KG1 (cell line): ENCODE measurements at places on chromosomes 6 and 20.

- no peak for DNase-seq
Measured at GRCh38 chr20:1335961-1336698, 7.2 kb upstream of the SDCBP2 start.

DNA sequence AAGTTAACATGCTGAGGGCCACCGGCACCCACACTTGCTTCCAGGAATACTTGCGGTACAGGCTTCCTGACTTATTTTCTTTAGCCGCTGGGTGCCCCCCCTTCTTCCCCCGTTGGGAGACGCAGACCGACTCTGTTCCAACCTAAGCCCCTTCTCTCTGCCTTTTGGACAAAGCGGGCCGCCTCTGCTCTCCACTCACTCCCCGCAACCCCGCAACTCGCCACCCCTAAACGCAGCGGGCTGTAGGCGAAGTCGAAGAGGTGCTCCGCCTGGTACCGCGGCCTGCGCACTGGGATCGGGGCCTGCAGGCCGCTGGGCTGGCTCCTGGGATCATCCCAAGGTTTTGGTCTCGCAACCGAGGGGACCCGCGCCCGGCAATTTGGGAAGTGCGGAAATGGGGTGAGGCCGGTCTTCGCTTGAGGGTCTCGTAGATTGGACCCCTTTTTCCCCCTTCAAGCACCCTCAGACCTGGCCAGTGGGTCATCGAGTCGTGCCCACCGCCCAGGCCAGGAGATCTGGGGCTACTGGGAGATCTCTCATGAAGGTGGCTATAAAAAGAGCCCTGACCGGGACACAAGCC lies 4.7 kb upstream of the FOXF2 start:
- no peak for DNase-seq

- no peak for DNase-seq
Measured at GRCh38 chr6:90203672-90204071, 93.0 kb downstream of the BACH2 start.

- DNase-seq = no peak
Measured at GRCh38 chr6:155188707-155189496, 74.9 kb upstream of the CLDN20 start.

DNA sequence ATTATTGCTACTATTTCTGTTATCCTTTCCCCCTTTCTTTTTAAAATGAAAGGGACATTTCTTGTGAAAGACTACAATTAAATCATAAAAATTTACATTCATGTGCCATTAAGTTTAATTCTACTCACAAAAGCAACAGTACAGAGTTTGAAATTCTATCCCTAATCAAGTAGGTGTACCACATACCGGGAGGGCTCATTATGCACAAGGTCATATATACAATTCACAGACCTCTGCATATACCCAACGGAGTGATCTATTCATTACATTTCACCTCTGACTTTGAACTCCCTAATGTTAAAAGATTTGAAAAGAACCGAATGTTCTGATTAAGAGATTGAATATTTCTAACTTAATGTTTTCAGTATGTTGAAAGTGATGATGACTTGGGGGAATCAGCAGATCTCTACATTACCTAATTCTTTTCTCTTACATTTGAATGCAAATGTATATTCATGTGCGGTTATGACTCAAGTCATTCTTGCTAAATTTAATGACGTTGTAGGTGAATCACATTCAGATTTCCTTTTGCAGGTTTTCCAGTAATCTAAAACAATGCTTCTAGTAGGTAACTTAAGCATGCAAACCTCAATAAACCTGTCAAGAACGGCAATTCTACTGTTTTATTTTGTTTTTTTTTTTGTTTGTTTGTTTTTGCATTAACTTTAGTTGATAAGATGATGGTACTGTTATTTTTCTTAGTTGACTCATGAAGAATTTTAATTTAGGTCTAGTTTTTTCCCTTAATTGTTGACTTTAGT lies 7.3 kb downstream of the EYA4 start:
- no peak for DNase-seq

DNA sequence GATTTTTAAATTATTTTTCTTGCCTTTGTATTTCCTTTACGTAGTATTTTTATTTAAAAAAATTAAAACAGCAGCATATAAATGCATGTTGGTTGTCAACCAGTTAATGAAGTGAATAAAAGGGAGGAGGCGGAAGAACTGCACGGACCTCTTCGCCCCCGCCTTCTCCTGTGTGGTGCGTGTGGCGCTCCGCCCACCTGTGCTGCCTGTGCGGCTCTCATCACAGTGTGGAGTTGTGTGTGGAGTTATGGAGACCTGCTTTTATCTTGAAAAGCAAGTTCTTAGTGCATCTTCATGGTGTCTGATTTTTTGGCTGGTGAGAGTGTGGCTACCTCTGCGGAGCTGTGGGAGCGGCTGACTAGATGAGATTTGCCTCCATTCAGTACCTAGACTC lies 58.4 kb downstream of the PTPN1 start:
- DNase-seq = no peak

- no peak for DNase-seq
Measured at GRCh38 chr6:135062735-135063134, 8.1 kb upstream of the HBS1L start.

GRCh38 chr20:22555791-22556564 lies 28.4 kb downstream of the FOXA2 start:
- no peak for DNase-seq

GRCh38 chr20:10802236-10802635 lies 128.4 kb upstream of the JAG1 start:
- no peak for DNase-seq

- DNase-seq = no peak
Measured at GRCh38 chr20:53810661-53811355, 217.2 kb upstream of the ZNF217 start.

GRCh38 chr6:125989631-125990030 lies 3.3 kb downstream of the TRMT11 start:
- no peak for DNase-seq

DNA sequence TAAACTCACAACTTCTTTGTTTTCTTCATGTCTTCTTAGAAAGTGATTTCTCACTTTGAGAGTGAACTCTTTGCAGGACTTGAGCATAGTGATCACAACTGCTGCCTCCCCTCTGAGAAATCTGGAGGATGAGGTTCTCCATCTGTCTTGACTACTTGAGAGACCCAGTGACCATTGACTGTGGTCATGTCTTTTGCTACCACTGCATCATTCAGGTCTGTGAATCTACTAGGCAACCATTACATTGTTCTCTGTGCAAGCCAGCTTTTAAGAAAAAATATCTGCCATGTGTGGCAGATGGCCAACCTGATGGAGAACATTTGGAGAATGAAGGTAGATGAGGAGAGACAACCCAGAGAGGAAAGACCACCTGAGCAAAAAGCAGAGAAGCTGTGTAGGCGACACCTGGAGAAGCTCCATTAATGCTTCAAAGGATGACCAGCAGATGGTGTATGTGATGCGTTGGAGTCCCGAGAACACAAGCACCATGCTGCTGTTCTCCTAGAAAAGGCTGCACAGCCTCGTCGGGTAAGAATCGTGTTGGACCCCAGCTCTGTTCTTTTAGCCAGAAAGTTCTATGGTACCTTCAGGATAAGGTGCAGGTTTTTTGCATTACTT lies 25.1 kb upstream of the TRIM26 start:
- DNase-seq = no peak

DNA sequence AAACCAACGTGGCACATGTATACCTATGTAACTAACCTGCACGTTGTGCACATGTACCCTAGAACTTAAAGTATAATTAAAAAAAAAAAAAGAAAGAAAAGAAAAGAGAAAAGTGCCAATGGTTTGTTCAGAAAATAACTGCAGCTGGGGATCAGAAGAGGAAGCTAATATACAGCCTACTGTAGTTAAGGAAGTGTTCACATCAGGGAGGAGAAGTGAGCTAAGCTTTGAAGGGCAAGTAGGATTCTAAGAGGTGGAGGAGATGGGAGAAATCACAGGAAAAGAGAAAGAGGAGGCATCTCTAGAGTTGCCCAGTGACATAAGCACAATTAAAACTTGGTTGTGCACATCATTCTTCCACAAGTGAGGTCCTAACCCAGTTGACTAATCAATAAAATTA lies 214.4 kb upstream of the DTNBP1 start:
- no peak for DNase-seq

DNA sequence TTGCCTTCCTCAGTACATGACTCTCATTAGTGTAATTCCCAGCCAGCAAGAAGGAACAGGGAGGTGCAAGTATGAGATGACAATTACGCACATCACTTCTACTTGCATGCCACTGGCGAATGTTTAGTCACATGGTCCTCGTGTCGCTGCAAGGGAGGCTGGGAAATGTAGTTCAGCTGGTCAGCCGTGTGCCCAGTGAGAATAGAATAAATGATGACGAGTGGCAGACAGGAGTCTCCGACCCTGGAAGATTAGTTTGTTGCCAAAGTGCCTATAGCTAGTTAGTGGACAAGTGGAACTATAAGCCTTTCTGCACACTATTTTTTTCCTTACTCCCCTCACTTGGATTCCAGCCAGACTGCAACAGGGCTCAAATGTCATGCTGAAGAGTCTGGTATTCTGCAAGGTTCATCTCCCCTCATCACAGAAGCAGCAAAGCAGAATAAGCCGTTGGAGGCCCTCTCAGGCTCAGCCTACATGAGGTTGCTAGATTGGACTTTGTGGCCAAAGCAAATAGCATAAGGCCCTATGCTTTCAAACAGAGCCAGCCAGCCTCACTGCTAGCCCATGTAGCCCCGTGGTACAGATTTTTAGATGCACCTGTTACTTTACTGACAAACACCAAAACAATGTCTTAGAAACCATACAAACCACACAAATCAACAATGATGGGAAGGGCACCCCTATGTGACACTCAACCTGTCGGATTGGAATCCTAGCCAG lies 9.7 kb downstream of the LINC00237 start:
- DNase-seq = no peak

DNA sequence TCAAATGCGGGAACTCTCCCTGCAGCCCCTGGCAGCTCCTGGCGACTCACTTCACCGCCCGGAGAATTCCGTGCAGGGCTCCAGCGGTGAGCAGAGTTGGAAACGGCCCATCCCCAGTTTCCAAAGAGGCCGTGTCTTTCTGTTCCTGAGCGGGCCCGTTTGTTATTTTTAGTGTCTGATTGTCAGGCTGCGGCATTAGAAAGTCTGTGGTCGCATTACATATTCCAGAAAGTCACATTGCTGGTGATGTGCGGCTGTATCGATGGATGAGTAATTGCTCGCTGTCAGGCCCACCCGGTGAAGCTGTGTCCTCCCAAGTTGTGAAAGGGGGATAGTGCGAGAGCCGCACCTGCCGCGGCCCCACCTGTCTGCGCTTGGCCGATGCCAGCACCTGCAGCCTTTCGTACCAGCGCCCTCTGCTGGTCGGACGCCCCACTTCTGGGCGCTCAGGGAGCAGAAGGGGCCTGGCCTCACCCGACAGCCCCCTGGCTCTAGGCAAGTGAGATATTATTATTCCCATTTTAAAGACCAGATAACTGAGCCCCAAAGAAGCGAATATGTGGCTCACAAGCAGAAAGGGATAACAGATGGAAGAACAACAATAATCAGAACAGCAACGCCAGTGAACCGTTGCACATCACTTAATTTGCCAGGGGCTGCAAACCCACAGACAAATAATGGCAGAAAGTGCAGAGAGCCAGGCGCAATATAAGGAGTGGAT lies 244.9 kb downstream of the TSHZ2 start:
- peak; percentile 8 for DNase-seq

DNA sequence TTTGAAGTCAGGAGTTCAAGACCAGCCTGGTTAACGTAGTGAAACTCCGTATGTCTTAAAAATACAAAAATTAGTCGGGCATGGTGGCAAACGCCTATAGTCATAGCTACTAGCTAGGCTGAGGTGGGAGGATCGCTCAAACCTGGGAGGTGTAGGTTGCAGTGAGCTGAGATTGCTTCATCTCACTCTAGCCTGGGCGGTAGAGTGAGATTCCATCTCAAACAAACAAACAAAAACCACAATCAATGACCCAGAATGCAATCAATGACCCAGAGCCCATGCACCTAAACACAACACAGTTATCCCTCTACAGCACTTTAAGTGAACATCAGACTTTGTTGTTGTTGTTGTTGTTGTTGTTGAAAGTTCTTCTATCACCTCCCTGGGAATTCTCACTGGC lies 77.9 kb downstream of the MYB start:
- no peak for DNase-seq

- DNase-seq = peak; percentile 30
Measured at GRCh38 chr20:31833130-31833930, 12.1 kb downstream of the FOXS1 start.

DNA sequence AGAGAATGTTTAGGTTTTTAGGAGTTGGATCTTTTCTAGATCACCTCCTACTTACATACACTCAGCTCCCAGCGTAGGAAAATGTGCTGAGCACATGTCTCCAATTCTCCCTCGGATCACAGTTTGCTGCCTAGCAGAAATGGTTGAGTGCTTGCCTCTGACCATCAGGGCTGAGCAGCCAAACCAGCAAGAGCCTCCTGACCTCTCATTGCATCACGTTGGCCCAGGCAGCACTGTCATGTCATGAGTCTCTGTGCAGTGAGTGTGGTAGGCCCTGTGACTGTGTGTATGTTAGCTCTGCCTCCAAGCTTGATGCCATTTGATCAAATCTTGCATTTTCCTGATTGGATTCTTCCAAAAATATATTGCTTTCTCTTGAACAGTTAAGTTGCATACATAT lies 112.0 kb downstream of the LRRC1 start:
- DNase-seq = no peak

DNA sequence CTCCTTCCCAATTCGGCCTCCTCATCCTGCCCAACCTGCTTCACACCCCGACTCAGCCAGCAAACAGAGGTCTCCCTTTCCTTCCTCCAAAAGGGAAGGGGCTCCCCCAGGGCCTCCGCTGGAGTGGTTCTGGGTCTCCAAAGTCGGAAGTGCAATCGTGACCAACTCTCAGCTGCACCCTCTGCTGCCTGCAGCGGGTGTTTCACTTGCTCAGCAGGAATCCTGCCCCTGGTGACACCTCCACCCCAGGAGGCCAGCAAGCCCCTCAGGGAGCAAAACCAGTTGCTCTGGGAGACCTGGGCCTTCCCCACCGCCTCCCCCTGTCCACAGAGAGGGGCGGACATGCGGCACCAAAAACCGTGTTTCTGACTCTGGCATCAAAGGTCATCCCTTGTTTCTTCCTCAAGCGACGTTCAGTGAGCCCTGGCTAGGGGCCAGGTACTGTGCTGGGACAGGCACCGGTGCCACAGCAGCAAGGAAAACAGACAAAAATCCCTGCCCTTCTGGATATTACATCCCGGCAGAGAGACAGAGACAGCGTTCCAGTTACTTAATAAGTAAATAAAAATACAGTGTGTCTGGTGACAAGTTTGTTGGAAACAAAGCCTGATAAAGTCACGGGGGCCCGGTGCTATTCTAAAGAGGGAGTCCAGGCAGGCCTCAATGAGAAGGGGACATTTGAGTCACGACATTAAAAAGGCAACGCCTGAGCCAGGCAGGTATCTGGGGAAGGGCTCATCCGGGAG lies 219.0 kb downstream of the BMP7 start:
- no peak for DNase-seq

GRCh38 chr6:158703111-158703836 lies 53.4 kb downstream of the SYTL3 start:
- DNase-seq = no peak

- DNase-seq = no peak
Measured at GRCh38 chr6:12533586-12533985, 183.0 kb upstream of the PHACTR1 start.

DNA sequence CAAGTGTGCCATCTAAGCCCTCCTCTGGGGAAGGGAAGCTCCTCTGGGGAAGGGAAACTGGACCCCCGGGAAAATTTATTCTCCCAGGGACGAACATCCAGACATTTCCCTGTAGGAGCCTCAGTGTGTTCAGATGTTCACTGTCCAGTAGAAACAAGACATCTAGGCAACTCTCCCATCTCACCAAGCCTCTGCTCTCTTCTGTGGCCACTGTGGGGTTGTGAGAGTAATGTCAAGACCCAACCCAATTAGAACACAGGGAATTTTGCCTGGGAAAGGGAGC lies 3.6 kb upstream of the PTGIS start:
- no peak for DNase-seq
